ENCODE measurements at places on chromosomes 1 and 21.

GRCh38 chr1:84090447-84091245 is 53.4 kb upstream of the PRKACB start:
- DNase-seq = no peak

- DNase-seq = no peak
Observed at GRCh38 chr1:26747048-26747447, 40.7 kb upstream of the PIGV start.

GRCh38 chr1:76949503-76949902 is 82.2 kb downstream of the ST6GALNAC5 start:
- no peak for DNase-seq

DNA sequence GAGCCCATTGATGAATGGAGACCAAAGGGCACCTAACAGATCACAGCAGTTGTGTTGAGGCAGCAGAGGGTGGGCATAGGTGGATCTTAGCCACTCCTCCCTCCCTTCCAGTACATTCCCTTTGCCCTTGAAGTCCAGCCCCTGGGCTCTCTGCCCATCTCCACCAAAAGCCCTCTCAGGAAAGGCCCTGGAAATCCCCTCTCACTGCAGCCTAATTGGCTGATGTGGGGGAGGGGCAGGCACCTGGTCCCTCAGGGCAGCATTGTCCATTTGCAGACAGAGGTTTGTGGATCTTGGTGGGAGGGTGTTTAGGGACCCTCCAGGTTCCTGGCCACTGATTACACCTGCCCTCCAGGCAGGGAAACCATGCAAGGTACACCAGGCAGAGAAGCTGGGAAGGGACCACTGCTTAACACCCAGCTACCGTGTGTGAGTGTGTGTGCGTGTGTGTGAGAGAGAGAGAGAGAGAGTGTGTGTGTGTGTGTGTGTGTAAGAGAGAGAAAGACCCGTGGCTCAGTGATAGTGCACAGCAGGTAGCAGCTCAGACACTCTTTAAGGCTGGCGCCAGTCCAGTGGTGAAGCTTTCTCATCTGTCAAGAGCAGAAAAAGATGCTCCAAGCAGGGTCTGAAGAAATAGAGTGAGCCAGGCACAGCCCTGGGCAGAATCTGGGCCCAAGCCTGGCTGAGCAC is 71.1 kb downstream of the MATN1 start:
- DNase-seq = no peak

DNA sequence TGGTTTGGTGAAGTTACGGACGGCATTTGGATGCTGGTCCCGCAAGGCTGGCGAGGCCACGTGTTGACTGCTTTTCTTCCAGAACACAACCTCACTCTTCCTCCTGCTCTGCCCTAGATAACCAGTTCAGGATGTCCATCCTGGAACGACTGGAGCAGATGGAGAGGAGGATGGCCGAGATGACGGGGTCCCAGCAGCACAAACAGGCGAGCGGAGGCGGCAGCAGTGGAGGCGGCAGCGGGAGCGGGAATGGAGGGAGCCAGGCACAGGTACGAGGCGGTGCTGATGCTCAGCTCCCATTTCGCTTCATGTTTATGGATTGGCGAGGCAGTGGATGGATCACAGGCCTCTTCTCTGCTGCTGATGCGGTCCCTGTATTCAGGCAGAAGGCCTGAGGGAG is 38.8 kb upstream of the VAMP3 start:
- no peak for DNase-seq

GRCh38 chr1:223114871-223115270 is 28.2 kb downstream of the TLR5 start:
- no peak for DNase-seq

DNA sequence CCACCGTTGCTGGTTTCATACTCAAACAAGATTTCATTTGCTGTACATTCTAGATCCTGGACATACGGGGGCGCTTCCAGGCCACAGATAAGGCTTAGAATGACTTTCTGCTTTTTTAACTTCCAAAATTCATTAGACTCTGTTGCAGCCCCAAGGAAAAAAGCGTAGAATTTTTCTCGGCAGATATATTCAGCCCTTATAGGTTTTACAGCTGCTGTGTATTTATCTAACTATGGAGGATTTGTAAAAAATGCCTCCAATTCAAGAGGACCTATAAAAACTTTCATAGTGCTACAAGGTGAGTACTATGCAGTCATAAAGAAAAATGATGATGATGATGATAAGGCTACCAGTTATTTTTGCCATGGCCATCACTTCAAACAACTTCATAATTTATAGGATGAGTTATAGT is 51.6 kb downstream of the SLC30A10 start:
- DNase-seq = peak; percentile 16

DNA sequence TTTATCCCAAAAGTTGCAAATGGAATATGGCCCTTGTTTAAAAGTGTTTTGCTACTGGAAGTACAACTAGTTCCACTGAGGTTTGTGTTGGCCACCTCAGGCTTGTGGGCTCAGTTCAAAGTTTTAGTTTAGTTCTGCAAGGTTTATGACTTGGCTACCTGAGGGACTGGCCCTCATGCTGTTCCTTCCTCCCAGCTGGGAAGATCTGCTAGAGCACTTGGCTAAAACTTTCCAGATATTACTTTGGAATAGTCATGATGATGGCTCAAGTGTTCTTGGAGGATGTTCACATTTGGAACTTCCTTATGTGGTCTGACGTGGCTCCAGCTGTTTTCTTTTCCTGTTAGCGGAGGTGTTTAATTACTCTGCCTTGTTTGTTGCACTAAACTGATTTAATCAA is 110.2 kb upstream of the IVNS1ABP start:
- DNase-seq = no peak

- DNase-seq = no peak
Observed at GRCh38 chr1:176954242-176954641, 210.3 kb downstream of the ASTN1 start.

GRCh38 chr1:52709016-52709415 is 10.9 kb upstream of the COA7 start:
- no peak for DNase-seq

- DNase-seq = no peak
Observed at GRCh38 chr1:73463873-73464272, 734.1 kb downstream of the LRRIQ3 start.

- no peak for DNase-seq
Observed at GRCh38 chr1:1623631-1624442, 8.1 kb upstream of the MMP23B start.

DNA sequence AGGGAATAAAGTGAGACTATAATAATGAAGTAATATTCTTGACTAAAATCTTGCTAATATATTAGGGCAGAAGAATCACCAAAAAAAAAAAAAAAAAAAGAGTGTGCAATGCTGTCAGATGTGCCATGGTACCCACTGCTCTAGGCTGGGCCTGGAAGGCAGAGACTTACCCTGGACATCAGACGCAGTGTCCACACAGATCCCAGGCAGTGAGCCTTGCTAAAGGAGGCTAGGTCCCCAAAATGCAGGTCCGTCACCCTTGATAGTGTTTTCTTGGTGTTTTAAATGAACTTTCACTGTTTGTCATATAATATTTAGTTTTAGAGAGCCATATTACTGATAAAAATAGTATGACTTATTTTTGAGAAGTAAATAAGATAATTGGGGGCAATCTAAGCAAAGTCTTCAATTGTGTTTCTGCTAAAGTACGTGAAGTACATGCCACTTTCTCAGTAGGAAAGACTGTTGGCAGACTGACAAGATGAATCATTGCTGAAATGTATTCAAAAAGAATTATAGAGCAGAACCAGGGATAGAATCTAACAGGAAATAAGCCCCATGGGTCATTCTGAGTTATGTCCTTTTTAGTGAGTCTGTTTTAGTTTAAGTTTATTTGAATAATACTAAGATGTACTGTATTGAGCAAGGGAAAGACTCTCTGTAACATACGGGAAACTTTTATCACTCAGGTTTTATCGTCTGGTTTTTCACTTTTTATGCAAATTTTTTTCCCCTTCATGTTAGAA is 74.6 kb upstream of the PDC start:
- DNase-seq = no peak

- no peak for DNase-seq
Observed at GRCh38 chr1:228836427-228836826, 101.1 kb downstream of the RHOU start.

DNA sequence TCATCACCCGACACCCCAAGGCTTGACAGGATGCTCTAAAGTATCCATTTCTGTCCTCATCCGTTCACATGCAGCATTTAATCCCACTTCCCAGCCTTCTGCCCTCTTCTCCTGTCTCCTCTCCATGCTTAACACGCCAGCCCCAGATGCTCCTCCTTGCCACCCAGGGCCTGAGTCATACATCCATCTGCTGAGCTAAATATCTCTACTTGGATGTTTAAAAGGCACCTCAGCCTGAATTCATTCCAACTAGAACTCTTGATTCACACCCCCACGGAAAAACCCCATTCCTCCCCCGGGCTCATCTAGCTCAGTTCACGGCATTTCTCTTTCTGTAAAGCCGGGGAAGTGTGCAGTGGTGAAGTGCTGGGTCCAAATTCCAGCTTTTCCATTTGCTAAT is 27.7 kb downstream of the TEX35 start:
- DNase-seq = peak; percentile 80

- no peak for DNase-seq
Observed at GRCh38 chr1:159752135-159752580, 28.6 kb upstream of the DUSP23 start.

GRCh38 chr21:33278721-33279120 is 12.6 kb downstream of the IL10RB start:
- no peak for DNase-seq

DNA sequence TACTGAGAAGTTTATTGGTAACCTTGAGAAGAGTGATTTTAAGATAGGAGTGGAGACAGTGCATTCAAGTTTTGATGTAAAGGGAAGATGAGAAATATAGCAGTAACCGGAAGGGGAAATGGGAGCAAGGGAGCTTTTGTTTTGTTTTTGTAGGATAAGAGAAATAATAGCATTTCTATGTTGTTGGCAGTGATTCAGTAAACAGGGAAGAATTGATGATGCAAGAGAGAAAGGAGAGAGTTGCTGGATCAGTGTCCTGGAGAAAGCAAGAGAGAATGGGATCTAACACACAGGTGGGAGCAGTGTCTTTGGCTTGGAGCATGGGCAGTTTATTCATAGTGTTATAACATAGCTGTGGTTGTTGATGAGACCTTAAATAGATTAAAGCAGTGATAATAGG is 56.4 kb downstream of the OSBPL9 start:
- no peak for DNase-seq

DNA sequence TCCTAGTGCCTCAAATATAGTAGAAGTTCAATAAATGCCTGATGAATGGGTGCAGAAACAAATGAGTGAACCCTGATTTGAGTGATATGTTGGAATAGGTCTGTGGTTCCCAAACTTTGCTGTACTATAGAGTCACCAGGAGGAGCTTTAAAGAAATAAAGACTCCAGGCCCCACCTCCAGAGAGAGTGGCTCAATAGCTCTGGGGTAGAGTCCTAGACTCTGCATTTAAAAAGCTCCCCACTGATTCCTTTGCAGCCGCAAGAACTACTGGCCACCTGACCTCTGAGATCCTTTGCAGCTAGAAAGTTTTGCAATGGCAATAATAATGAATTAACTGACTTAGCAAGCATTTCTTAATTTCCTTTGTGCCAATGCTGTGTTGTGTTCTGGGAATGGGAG is 20.9 kb downstream of the TCHHL1 start:
- no peak for DNase-seq

DNA sequence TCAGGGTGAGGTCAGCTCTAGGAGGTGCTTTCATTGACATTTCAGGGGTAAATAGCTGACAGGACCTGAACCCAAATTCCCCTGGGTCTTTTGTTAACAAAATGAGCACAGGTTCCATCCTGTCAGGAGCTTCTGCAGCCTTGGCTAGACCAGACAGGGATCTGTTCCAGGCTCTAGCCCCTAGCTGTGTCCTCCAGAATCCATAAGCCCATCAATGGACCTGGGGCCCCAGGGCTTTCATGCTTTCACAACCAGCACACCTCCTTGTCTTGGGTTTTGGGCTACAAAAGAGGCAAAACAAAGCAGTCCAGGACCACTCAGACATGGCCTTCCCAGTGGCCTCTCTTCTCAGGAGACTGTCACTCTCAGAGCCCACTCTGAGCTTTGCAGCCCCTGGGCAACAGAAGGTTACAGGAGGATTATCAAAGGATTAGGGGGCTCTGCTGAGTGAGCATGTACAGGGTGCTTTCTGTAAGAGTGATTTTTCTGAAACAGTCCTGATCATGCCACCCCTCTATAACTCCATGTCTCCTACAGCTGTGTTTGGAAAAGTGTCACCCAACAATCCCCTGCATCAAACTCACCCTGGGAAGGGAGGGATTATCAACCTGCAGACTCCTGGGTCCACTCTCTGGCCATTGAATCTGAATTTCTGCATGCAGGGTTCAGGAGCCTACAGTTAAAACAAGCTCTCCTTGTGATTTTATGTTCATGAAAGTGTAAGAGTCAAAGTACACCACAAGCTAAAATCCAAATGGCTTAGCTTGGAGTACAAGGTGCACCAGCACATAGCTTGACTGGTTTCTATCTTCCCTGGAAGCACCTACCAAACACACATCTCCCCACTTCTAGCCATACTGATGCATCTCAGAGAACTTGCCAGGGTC is 67.7 kb upstream of the GCLM start:
- no peak for DNase-seq

DNA sequence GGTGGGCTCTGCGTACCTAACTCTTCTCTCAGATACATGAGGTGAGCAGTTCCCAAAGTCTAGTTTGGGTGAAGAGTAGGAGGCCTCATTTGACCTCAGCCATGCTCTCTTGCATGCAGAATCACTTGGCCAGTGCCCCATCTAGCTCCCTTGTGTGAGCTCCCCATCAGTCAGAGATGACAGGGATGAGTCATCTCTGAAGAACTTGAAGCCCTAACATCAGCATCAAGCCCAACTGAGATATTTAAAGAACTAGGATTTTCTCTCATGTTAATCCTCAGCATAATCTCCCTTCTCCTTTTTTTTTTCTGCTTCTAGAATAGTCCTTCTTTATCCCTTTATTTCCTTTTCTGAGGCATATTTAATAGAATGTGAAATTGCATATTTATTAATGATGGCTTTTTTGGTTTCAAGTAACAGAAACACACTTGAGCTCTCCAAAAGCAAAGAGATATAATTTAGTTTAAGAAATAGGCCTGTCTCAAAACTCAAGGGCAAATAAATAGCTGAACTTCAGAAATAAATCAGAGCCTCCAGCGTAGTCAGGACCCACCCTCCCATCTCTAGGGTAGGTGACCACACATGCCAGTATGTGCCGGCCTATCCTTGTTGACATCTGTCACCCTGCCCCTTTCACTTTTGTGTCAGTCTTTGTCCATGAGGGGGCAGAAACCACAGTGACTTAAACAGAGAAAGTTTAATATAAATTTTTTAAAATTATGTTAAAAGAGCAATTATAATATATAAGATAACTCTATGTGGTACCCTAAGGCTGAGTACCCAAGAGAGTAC is 112.3 kb downstream of the TSEN15 start:
- no peak for DNase-seq

- no peak for DNase-seq
Observed at GRCh38 chr1:28144203-28145135, 32.0 kb downstream of the PTAFR start.

All from hematopoietic multipotent progenitor cell treated with erythropoietin and hydrocortisone succinate and interleukin-3 and kit ligand, for 17 days (in vitro differentiated cells).